Stimulated activated CD8-positive, alpha-beta memory T cell treated with anti-CD3 and anti-CD28 coated beads, Interleukin-4, amount 100 ng/mL, for 1 hour (primary cell): ENCODE measurements at places on chromosomes 1 and 21.

DNA sequence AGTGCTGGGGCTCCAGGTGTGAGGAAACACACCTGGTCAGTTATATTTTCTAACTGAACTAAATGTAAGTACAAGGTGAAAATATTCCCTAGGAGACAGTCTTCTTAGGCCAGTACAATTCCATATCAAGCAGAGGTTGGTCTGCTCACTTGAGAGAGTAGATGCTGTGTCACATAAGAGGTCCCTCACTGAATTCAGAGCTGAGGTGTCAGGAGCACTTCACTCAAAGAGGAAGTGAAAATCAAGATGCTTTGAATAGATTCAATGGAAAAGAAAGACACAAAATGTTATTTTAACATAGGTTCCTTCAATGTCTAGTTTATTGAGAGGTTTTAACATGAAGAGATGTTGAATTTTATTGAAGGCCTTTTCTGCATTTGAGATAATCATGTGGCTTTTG is 4.3 kb upstream of the FCRL3 start:
- DNase-seq = no peak

GRCh38 chr1:100700586-100700985 is 19.0 kb upstream of the VCAM1 start:
- no peak for DNase-seq

GRCh38 chr1:205977402-205978014 is 25.7 kb downstream of the RAB7B start:
- DNase-seq = peak; percentile 52

DNA sequence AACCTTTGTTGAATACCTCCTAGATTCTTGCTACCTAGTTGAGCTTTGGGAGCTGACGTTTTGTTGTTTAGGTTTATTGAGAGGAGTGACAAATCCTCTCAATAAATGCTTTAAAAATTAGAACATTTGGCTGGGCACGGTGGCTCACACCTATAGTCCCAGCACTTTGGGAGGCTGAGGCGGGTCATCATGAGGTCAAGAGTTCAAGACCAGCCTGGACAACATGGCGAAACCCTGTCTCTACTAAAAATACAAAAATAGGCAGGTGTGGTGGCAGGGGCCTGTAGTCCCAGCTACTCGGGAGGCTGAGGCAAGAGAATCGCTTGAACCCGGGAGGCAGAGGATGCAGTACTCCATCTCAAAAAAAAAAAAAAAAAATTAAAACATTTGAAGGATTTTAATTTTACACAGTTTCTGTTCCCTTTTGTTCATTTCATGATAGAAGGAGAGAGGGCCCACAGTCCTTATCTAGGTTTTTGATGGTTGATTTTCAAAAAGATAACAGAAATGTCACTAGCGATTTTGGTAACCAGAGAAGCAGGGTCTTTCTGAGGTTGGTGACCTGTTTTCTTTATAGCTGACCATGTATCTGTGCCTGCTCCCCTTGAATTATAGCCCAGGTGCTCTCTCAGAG is 44.2 kb upstream of the PIGV start:
- DNase-seq = no peak

DNA sequence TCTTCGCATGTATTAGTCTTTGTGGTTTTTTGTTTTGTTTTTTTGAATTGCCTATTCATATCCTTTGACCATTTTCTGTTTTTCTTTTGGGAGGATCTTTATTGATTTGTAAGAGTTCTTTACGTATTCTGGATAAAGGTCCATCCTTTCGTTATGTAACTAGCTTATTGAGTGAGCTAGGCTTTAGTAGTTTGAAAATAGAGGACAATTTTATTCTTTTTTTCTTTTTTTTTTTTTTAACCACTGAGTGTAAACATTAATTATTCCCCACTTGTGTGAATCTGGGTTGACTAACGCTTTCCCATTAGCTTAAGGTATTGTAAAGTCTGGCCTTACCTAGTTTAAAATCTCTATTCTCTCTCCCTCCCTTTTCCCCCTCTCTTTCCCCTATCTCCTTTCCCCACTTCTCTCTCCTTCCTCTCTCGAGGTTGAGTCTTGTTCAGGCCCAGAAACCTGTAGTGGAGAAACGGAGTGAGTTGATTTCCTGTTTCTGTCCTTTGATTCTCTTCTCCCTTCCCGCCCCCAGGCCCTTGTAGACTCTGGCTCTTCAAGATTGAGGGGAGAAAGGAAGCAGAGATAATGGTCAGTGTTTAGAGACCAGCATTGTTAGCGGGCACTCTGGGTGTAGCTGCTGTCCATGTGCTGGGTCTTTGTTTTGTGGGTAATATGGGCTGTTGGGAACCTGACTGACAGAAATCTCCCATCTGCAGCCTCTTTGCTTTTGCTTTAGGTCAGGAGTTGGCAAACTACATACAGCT is 1.5 kb downstream of the MORC3 start:
- DNase-seq = no peak

DNA sequence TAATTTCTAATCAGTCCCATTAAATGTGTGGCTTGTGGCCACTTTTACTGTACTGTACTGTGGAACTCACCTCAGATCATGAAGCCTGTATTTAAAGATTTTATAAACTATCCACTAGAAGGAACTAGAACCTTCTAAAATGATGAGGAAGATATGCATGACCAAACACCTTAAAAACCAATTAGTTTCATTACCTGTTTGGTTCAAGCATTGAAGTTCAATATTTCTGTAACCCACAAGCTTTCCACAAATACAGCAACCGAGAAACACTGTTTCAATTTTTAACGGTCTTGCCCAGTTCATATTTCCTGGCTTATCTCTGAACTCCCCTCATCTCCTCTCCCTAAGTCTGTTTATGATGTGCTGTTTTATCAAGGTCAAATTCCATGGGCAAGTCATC is 264.3 kb upstream of the PLD5 start:
- DNase-seq = no peak

DNA sequence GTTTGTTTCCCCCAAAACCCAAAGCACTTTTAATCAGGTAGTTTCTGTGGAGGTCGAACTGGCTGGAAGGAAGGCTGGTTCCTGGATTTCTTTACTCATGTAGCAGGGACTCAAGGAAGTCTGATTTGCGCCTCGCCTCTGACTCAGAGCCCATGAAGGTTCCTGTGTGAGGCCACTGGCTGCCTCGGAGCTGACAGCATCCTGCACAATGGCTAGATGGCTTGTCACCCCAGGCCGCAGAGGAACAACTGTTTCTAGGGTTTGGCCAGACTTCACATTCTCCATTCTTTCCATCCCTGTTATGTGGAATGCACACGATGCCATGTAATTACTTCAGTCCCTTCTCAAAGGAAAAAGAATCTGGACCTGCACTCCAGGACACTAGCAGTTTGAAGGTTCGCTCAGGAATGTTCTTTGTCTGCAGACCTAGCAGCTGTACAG is 39.1 kb upstream of the PRSS38 start:
- no peak for DNase-seq

GRCh38 chr1:226233293-226233692 is 9.8 kb downstream of the MIXL1 start:
- no peak for DNase-seq

- no peak for DNase-seq
Measured at GRCh38 chr1:7352974-7353373, 418.1 kb upstream of the VAMP3 start.

DNA sequence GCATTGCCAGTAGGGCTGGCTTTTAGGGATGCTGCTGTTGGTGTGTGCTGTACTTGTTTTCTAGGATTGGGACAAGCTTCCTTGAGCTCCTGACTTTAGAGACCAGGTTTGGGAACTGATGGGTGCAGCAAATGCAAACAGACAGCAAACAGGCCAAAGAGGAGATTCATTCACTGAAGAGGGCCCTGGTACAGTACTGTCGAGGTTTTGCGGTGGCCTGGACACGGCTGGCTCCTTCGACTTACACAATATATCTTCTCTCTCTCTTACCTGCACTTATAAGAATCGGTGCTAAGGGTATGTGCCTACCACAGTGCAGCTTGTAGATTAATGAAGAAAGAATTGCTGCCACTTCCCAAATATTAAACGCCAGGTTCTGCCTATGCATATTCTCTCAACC is 44.6 kb downstream of the ATP1A1 start:
- no peak for DNase-seq

DNA sequence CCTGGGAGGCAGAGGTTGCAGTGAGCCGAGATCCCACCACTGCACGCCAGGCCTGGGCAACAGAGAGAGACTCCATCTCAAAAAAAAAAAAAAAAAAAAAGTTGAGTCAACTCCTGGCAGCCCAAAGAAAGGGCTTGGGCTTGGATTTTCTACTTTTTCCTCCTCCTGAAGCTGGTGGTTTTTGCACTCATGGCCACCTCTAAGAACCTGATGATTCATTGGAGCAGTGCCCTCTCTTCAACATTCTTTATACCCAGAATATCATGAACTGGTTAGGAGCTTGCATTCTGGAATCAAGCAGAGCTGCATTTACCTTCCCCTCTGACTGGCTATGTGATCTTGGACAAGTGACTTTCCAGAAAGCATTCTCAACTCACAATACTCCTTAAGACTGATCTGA is 3.5 kb upstream of the ACTA1 start:
- DNase-seq = no peak

- DNase-seq = no peak
Measured at GRCh38 chr1:229614701-229615100, 11.2 kb downstream of the TAF5L start.

GRCh38 chr21:29382030-29382654 is 83.4 kb downstream of the BACH1 start:
- no peak for DNase-seq

GRCh38 chr1:55448261-55448660 is 233.1 kb upstream of the USP24 start:
- DNase-seq = no peak

GRCh38 chr1:209416716-209417115 is 166.8 kb upstream of the CAMK1G start:
- DNase-seq = no peak

DNA sequence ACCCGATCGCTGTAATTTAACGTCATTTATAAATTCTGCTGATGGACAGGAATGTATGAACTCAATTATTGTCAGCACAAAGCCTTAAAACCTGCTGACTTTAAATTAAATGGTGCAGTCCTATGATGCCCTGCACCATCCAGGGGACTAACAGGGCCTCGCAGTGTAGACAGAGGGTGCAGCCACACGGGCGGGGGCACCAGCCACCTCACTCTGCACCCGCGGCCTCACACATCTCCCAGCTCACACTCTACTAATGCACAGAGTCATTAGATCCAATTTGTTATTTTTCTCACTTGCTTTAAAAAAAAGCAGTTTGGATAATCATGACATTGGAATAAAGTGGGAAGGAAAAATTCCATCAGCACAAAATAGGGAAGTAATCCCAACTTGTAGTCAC is 49.7 kb downstream of the PROX1 start:
- no peak for DNase-seq

DNA sequence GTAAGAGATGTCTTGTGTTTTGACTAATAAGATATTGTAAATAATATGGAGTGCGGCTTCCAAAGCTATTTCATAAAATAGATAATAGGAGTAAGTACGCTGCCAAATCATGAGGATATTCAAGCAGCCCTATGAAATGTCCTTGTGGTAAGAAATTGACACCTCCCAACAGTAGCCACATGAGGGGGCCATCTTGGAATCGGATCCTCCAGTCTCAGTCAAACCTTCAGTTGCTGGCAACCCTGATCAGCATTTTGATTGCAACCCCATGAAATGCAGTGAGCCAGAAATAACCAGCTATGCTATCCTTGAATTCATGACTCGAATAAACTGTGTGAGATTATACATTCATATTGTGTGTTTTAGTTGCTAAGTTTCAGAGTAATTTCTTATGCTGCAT is 212.4 kb downstream of the PLA2G4A start:
- no peak for DNase-seq

GRCh38 chr1:116502671-116503314 is 68.0 kb downstream of the CD58 start:
- DNase-seq = no peak

DNA sequence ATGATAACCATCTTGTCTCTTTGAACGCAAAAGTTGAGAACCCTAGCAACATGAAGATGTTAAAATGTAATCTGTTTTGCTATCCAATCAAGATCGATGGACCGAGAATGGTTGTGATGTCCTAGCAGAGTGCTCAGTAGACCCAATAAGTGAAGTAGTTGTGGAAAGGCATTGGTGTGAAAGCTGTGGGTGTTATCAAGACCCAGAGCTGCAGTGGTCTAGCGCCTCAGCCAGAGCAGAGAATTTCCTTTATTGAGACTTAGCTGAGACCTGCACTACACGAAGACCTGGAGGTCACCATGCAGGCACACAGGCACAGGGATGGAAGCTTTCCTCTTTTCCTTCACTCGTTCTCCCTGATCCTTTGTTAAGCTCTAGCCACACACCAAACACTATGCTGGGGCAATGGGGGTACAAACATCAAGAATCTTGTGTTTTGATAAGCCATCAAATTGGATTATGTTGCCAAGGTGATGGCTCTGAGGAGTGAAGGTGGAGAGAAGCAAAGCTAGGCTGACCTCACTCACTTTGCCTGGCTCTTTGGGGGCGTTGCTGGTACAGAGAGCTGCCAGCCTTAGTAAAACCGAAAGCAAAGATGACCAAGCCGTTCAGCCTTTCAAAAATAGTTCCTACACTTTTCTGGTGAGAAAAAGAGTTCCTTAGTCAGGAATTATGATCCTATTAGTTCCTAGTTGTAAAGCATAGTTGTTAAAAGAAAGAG is 24.1 kb downstream of the METTL13 start:
- DNase-seq = no peak

DNA sequence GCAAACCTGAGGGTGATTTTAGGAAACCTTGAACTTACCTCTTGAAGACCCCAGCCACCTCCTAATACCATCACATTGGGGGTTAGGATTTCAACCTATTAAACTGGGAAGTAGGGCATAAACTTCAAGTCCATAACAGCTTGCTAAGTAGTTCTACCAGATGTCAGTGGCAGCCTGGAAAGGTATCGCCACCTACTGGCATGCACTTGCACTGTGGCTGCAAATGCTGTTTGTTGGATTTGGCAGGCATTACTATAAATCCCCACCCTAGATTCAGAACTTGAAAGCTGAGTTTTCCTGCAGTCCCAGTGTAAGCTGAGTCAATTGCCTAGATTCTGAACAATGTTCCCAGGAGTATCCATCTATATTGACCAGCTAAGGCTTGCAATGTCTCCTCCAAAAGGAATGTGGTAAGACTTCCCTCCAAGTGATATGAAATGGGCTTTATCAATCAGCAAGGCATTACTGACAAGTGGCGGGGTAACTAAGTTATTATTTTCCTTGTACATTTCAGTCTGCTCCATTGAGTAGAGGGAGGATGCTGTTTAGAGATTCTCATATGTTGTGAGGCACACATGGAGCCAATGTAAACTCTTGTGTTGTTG is 474.5 kb downstream of the PTPRC start:
- DNase-seq = peak; percentile 37

GRCh38 chr21:36202726-36203602 is 46.3 kb downstream of the DOP1B start:
- DNase-seq = no peak
